ENCODE measurements at places on chromosomes 4 and X.

DNA sequence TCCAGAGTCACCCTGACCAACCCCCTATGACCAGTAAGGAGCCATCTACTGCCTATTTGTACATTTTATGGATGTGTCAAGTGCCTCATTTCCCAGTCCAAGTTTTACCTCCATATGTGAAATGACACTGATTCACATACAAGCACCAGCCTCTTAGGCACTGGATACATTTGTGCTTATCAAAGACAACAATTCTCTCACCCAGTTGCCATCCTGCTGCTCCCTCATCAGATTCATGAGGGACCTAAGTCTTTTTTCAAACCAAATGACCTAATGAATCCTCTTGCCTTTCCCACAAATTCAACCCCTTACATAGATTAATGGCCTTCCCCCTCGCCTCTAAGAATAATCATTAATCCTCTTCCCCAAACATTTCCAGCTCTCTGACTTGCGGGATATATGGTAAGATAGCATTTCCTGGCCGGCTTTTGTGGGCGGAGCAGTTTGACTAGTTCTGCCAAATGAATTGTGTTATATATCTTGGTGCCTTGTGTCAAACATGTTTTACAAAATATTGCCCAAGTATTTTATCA lies 233.9 kb downstream of the ARAP2 start:
- DNase-seq = no peak

GRCh38 chrX:153411255-153411987 lies at the start of gene ZFP92:
ZFP92 (plus strand) TSS chrX:153411472; CDS start chrX:153418323, 6,851 bp downstream.
- DNase-seq = no peak

DNA sequence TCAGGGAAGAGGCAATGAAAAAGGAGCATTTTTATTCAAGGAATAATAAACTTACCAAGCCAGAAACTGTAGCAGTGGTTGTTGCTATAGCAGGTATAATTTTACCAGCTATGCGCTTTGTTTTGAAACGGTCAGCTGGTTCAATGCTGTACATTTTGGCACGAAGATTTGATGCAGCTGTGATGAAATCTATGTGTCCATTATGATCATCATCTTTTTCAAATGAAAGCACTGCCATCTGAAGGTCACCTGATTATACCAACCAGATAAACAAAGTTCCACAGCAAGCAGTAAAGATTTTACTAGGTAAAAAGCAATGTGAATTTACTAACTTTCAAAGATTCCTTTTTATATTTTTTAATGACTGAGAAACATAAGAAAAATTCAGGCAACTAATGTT lies 66.4 kb downstream of the STAP1 start:
- no peak for DNase-seq

DNA sequence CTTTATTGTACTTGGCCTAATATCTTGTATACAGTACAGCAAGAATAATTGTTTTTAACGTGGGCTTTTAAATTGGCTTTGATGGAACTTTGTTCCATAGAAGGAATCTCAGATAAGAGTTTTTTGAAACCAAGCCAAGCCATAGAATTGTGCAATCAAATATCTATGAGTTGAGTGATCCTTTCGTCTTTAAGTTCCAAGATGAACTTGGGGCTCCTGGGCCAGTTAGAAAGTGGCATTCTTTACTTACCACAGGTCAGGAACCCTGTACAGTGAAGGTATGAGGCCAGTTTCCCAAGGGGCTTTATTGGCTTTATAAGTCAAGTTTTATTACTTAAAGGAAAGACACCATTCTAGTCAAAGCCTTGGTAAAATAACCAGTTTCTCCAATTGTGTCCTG lies 2104.2 kb downstream of the PCDH7 start:
- no peak for DNase-seq

- DNase-seq = peak; percentile 64
Observed at GRCh38 chr4:153448003-153448731, 18.0 kb upstream of the TMEM131L start.

GRCh38 chr4:120314969-120315368 lies 248.3 kb upstream of the MAD2L1 start:
- DNase-seq = no peak

GRCh38 chrX:113828470-113828869 lies 755.4 kb upstream of the HTR2C start:
- DNase-seq = no peak

GRCh38 chr4:25075851-25076250 lies 45.1 kb upstream of the LGI2 start:
- DNase-seq = no peak

- DNase-seq = no peak
Observed at GRCh38 chr4:2745981-2746806, 9.9 kb downstream of the TNIP2 start.

- no peak for DNase-seq
Observed at GRCh38 chr4:126191536-126191935, 876.8 kb downstream of the FAT4 start.

- no peak for DNase-seq
Observed at GRCh38 chr4:25351777-25352416, 25.2 kb upstream of the ANAPC4 start.

DNA sequence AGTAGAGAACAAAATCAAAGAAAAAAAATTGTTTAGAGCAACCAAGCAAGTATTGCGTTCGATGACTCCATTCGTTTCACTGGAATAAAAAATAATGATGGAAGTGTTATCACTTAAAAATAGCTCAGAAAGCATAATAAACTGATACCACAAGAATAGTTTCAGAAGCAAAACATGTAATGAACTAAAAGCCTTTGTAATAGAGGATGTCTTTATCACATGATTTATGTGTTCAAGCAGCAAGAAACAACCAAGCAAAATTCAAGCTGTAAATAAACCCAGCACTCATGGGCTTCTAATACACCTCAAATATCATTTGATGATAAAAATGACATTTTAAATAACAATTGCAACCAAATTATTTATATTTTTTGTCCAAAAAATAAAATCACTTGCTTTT lies 192.2 kb downstream of the NDST4 start:
- no peak for DNase-seq

GRCh38 chrX:130105244-130105643 lies 5.1 kb downstream of the ELF4 start:
- DNase-seq = no peak

- no peak for DNase-seq
Observed at GRCh38 chr4:2322227-2322626, 60.3 kb upstream of the MXD4 start.

DNA sequence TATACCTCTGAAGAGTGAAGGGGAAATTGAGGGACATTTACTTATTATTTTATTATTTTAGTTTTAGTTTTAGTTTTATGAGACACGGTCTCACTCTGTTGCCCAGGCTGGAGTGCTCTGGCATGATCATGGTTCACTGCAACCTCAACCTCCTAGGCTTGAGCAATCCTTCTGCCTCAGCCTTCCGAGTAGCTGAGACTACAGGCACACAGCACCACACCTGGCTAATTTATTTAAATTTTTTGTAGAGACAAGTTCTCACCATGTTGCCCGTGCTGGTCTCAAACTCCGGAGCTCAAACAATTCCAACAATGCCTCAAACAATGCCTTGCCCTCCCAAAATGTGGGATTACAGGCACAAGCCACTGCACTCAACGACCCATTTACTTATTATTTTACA lies 68.4 kb upstream of the BMP2K start:
- DNase-seq = no peak

DNA sequence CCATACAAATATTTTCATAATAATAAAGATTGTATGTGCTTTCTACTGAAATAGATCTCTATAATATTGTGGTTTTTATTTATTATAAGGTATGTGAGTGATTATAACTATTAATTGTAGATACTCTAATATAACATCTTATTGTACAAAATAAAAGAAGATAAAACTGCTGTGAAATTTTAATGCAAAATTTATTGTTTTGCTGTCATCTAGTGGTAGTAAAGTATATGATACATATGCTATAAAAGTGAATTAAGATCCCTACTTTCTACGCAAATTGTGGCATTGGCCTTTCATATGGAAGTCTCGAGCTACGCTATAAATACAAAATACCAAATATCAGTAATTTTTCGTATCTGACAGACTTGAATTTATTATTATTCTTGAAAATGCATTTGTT lies 19.3 kb downstream of the YIPF7 start:
- no peak for DNase-seq

- no peak for DNase-seq
Observed at GRCh38 chr4:7196288-7196651, 3.9 kb downstream of the SORCS2 start.

- no peak for DNase-seq
Observed at GRCh38 chrX:149908308-149908707, 21.1 kb upstream of the HSFX4 start.

DNA sequence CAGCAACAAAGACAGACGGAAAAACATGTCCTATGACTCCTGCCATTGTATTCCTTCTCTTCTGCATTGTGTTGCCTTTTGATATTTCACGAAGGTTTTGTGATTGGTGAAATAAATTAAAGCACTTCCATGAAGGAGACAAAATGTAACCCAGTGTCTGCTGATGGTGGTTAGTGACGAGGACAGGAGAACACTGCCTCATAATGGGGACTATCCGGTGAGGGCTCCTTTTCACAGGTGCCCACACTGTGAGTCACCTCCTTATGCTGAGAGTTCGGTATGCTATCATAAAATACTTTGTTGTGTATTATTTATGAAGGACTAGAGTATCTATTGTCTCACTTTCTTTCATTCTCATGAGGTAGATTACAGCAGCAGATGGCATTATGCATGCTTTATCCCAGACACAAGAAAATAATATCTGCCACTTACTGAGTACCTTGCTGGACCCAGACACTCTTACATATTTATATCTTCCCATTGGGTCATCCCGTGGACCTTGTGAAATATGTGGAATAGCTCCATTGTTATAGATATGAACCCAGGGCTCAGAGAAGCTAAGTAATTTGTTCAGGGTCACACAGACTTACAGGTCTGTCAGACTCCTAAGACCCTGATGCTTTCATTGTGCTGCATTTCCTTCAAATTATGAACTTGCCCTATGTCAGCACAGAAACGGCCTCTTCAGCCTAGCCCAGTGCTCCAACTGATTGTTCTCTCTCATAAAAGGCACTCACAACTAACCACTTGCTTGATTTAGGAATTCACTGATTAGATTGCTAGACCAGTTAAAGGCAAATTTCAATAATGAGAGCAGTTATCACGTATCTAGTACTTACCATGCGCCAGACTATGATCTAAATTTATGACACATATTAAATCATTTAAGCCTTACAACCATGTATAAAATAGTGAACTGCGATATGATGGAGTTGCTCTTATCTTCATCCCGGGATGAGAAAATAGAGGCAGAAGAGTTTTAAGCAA lies 31.2 kb downstream of the PLS3 start:
- no peak for DNase-seq

DNA sequence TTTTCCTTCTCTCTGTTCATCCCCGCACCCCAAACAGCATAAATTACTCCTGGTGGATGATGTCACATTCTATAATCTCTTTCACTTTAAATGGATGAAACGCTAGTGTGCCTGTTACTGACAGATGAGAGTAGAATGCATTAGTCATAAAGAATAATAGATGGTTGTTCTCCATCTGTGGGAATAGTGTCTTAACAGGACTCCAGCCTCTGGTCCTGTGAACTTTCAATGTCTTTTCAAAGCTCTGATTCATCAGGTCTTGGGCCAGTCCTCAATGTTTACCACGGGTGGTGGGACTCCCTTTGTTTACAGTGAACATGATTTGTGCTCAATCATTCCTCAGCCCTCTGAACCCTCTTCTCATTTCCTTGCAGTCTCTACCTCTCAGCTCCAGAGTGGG lies 182.6 kb downstream of the GABRB1 start:
- DNase-seq = no peak

DNA sequence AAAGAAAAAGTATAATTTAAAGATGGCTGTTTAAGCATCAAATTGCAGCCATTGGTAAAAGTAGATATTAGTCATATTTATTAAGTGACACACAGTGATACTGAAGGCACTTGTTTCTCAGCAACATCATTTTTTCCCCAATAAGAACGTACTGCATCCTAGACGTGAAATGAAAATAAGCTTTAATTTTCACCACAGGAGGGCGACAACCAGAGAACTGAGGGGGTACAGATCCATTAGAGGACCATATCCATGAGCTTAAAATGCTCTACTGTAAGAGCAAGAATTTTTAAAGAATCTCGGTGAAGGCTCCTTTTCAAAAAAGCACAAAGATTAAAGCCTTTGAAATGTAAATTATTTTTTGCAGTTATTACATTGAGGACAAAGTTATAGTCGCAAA lies 33.4 kb downstream of the FRG1 start:
- DNase-seq = no peak

- peak; percentile 46 for DNase-seq
Observed at GRCh38 chr4:107913283-107913899, 18.0 kb upstream of the CYP2U1 start.

GRCh38 chrX:116198810-116199209 lies 28.3 kb downstream of the AGTR2 start:
- no peak for DNase-seq

GRCh38 chr4:73914071-73914470 lies 44.9 kb downstream of the CXCL1 start:
- no peak for DNase-seq

DNA sequence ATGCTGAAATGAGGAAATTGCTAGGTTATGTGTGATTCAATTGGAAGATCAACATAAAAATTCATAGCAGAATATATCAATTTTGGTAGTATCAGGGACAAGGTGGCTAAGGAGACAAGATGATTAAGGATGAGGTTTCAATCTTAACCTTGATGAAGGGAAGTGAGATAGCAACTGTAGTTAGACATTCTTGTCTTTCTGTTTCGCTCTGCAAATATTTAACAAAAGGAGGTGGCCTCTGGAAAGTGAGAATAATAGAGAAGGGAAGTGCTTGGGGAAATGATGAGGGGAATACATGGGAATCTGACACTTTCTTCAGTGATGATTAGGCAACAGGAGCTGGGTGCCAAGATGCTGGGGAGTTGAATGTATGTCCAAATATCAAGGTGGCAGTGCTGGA lies 337.1 kb upstream of the PUDP start:
- DNase-seq = no peak

- no peak for DNase-seq
Observed at GRCh38 chr4:1783015-1783414, 10.1 kb upstream of the FGFR3 start.

- DNase-seq = no peak
Observed at GRCh38 chrX:19350941-19351384, 7.2 kb downstream of the PDHA1 start.

GRCh38 chrX:39491548-39492297 lies 606.0 kb downstream of the BCOR start:
- no peak for DNase-seq

DNA sequence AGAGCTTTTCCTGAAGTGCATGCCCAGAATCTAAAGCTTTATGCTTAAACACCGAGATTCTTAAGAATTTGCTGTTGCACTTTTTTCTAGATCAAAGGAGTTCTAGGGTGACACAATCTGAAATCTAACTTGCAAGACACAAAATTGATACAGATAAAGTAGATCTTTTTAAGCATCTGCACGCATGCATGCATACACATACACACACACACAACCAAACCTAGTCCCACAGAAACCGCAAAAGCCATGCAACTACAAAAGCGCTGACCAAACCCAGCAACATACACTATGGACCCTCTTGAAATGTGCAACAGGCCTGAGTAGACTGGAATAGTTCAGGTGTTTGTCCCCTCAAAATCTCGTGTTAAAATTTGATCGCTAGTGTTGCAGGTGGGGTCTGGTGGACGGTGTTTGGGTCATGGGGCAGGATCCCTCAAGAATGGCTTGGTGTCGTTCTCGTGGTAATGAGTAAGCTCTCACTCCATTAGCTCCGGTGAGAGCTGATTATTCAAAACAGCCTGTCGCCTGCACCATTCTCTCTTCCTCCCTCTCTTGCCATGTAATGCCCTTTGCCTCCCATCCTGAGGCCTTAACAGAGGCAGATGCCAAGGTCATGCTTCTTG lies 52.7 kb downstream of the IRF2 start:
- no peak for DNase-seq

- no peak for DNase-seq
Observed at GRCh38 chrX:124634363-124634762, 288.0 kb downstream of the SH2D1A start.
